ENCODE measurements at places on chromosomes 3 and 15.

DNA sequence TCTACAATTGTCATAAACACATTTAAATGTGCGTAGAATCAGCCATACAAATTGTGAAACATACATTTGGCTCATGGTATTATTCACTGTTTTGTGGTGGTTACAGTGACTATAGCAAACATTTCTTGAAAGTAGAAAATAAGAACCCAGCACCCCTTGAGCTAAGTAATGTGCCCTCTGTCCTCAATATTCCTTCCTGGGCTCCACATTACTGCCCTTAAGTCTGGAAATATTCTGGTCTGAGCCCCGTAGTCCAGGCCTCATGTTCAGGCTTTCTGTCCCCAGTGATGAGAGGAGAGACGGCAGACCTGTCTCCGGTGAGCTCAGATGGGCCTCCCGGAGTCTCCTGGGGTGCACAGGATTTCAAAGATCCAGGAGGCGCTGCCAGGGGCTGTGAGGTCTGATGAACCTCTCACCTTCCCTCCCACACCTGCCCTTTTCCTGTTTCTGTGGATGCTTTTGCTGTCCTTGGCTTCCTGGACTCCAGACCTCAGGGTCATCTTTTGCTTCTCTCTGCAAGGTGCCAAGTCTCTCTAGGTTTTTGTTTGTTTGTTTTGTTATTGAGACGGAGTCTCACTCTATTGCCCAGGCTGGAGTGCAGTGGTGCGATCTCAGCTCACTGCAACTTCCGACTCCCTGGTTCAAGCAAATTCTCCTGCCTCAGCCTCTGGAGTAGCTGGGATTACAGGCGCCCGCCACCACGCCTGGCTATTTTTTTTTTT, 8.8 kb upstream of the MUC20 start:
- DNase-seq, result no peak

DNA sequence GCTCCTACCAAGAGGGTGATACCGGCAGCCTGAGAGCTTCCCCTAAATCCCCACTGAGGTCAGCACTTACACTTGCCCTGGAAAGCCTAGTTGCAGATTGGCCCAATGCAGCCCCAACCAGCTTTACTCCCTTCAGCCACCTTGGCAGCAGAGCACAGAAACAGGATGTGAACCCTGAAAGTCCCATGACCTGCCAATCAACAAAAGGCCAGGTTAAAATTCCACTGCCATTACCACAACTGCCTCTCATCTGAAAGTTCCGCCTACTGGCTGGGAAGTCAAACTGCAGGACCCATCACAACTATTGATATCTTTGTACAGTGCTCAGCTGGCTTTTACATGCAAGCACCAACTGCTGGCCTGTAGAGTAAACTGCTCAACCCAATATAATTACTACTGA, 156.2 kb downstream of the ZMAT3 start:
- no peak for DNase-seq

GRCh38 chr3:148459931-148460513, 237.7 kb upstream of the AGTR1 start:
- peak; percentile 63 for DNase-seq

DNA sequence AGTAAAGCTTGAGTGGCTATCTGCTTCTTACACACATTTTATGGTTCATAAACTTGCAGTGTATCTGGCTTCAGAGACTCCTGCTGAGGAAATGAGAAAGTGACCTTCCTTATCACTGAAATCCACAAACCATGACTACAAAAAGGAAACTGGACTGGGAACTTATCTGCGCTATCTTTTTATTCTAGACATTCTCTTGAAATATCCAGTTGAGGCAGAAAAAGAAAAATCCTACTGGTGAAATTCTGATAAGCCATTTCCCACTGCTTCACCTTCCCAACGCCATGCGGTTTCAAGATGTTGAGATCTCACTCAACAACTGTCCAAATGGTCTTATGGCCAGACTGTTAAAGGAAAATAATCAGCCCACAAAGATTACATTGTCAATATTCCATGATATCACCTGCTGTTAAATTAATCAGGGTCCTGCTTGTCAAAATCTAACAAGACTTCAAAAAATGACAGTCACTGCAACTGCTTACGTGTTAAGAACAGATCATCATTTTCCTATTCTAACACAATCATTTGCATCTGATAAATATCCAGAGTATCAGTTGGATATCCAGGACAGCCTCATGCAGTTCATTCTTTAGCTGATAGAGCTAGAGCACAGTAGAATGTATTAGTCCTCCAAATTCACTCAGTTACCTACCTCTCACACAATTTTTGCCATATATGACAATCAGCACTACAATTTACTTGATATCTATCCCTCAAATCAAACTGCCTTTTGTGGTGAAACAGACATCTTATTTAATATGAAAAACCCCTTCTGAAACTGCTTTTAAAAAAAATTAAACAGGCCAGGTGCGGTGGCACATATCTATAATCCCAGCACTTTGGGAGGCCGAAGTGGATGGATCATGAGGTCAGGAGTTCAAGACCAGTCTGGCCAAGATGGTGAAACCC, 538.1 kb downstream of the MAGI1 start:
- no peak for DNase-seq

GRCh38 chr3:100335434-100335833, 877 bp downstream of the NIT2 start:
- peak; percentile 38 for DNase-seq

DNA sequence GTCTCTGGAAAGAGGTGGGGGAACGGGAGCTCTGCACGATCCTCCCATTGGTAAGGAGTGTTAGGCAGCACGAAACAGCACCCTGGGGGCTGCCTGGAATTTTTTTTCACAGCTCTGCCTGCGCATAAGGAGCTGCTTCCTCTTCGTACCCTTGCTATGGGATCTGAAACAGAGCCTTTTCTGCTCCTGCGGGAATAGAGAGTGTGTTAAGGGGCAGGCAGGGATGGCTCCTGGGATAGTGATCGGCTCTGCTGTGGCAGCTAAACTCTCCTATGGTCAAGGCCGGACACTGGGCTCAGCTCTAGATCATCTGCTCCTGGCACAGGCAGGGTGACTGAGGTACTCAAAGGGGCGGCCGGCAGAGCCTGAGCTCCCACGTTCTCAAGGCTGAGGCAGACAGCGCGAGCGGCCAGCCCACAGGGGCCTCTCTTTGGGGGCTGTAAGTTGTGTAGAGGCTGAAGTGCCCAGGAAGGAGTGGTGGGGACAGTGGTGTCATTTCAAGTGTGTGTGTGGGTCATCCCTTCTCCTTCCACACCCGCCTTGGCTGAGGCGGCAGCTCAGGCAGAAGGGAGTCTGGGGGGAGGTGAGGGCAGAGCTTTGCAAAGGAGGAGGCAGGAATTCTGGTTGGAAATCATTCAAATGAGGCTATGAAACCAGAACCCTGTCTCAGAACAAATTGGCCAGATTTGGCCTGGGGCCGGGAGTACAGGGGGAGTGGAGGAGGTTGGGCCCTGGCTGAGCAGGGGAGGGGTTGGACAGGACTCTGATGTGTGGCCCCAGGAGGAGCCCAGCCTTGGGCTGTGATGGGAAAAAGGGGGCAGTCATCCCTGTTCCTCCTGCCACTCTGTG, 31.0 kb downstream of the EPHB3 start:
- DNase-seq, result no peak

- DNase-seq, result no peak
Observed at GRCh38 chr3:173096140-173096539, 44.9 kb downstream of the SPATA16 start.

GRCh38 chr15:71386005-71386404, 270.7 kb downstream of the THSD4 start:
- no peak for DNase-seq

DNA sequence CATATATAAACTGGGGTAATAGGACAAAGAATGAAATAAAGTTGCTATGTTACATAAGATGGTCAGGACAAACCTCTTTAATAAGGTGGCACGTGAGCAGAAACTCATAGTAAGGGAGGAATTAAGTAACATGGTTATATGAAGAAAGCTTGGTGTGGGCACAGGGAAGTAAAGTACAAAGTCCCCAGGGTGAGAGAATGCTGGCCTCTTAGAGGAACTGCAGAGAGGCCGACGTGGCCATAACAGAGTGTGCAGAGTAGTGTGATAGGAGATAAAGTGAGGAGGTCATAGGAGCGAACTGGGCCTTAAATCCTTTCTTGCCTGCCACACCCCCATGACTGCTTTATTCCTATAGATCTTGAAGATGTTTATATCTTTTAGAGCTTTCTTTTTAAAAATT, 17.4 kb upstream of the RBMS3 start:
- no peak for DNase-seq

DNA sequence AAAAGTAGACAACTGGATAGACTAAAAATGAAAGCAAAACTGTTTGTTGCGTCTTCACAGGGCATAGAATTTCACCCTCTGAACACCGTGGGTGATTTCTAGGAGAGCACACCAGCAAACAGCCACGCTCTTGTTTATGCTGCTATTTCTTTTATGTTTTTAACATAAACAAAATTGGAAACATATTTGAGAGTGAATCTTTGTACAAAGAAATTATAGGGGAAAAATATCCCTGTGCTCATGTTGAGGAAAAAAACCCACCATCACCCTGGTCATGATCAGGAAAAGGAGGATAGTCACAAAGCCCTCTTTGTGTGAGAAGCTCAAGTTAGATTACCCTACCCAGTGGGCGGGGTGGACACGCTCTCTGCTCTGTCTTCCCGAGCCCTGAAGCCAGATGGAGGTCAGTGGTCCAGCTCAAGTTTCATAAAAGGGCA, 313.3 kb downstream of the SATB1 start:
- DNase-seq, result peak; percentile 61

- no peak for DNase-seq
Observed at GRCh38 chr3:55163421-55163820, 235.6 kb upstream of the LRTM1 start.

- DNase-seq, result peak; percentile 14
Observed at GRCh38 chr15:32029862-32030781, at the start of gene CHRNA7. CHRNA7 (plus strand) TSS chr15:32030515; CDS start chr15:32030595, 80 bp downstream.

- DNase-seq, result no peak
Observed at GRCh38 chr3:67030785-67031740, 33.0 kb downstream of the KBTBD8 start.

- peak; percentile 77 for DNase-seq
Observed at GRCh38 chr15:60973637-60974415, 255.3 kb downstream of the RORA start.

- DNase-seq, result no peak
Observed at GRCh38 chr15:85514413-85514812, 134.0 kb downstream of the AKAP13 start.

GRCh38 chr3:64494526-64494925, 193.3 kb downstream of the ADAMTS9 start:
- no peak for DNase-seq

GRCh38 chr3:68985146-68985790, 28.2 kb downstream of the EOGT start:
- no peak for DNase-seq

DNA sequence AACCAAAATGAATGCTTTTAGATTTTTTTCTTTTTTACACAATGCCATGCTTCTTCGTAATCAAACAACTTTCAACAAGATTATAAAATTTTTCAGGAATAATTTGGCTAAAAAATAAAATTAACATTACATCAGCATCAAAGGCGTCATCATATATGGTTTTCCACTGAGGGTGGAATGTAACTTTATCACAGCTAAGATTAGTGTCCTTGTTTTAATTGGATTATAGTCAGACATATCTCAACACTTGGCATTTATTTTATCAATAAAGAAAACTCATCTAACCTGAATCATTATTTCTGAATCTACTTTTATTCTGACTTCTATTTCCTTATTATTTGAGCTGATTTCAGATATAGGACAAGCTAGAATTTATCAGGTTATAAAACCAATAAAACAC, 1.6 kb downstream of the NRG4 start:
- DNase-seq, result no peak

GRCh38 chr3:4421121-4421520, 45.9 kb downstream of the SUMF1 start:
- DNase-seq, result peak; percentile 93

DNA sequence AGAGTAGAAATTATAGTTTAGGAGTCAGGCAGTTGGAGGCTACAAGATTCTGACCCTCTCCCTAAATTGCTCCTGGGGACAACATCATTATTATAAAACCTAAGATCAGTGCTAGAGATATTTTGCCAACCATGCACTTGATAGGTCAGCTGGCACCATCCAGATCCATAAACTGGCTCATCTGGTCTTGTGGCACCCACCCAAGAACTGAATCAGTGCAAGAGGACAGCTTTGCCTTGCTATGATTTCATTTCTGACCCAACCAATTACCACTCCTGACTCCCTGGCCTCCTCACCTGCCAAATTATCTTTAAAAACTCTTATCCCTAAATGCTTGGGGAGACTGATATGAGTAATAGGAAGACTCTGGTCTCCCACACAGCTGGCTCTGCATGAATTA, 461.1 kb upstream of the TGFBR2 start:
- DNase-seq, result no peak

DNA sequence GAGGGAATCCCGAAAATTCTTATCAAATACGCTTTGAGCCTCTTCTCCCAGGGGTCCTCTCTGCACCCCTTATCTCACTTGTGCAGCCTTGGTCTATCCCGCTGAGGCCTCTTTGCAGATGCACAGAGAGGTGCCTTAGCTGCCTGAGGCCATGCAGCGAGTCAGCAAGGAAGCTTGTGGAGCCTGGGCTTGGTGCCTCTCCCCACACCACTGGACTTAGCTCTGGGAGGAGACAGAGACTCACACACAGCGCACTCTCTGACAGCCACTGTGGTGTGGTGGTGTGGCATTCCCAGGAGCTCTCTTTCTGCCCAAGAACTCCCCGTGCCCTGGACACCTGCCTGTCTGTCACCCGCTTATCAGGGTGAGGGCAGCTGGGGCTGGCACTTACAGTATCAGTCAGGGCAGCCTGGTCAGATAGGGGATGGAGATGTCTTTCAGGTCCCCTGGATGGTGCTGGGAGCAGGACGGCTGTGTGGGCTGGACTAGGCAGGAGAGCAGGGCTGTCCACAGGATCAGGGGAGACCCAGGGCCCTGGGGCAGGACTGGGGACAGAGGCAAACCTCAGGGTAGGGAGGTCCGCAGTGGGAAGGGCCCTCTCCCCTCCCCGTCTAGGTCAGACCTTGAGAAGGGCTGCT, 10.2 kb upstream of the LINGO1 start:
- peak; percentile 27 for DNase-seq

DNA sequence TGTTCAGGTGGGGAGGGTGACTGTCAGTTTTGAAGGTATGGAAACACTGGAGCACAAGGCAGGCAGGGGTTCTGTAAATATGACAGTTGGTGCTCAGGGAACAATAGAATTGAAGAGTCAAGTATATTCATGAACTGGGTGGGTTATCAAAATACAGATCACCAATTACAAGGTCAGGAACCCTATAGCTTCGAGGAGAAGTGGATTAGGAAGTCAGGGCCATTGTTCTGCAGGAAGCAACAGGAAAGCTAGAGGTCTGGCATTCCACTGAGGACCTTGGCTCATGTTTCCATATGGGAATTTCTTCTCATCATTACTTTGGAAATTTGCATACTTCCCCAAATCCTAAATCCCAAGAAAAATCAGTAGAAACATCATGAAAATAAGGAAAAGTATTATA, 125.9 kb downstream of the MYRIP start:
- DNase-seq, result no peak

DNA sequence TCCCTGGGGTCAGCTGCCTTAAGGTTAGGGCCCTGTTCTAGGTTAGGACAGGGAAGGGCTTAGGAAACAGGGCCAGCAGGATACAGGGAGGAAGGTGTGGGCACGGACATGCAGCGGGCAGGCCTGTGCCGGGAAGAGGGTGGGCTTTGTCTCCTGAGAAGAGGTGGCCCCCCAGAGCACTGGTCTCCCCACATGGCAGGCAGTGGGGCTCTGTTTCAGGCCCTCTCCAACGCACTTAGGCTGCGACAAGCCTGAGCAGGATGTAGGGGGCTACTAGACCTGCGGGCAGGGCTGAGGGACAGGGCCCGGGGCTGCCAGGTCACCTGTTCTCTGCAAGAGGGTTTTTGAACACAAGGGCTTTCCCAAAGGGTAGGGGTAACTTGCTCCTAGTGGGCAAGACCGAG, 33.5 kb downstream of the KLF13 start:
- no peak for DNase-seq

All from ELR (cell line).